Stimulated activated CD8-positive, alpha-beta memory T cell treated with anti-CD3 and anti-CD28 coated beads, Interleukin-7, amount 100 ng/mL, for 4 hours (primary cell): ENCODE measurements at places on chromosomes 16 and 17.

GRCh38 chr17:78919861-78920450, 5.2 kb downstream of the TIMP2 start:
- no peak for DNase-seq

GRCh38 chr17:29927546-29927945, 2.5 kb downstream of the SSH2 start:
- DNase-seq, result no peak

GRCh38 chr17:45958994-45959665, 39.9 kb upstream of the STH start:
- DNase-seq, result no peak

DNA sequence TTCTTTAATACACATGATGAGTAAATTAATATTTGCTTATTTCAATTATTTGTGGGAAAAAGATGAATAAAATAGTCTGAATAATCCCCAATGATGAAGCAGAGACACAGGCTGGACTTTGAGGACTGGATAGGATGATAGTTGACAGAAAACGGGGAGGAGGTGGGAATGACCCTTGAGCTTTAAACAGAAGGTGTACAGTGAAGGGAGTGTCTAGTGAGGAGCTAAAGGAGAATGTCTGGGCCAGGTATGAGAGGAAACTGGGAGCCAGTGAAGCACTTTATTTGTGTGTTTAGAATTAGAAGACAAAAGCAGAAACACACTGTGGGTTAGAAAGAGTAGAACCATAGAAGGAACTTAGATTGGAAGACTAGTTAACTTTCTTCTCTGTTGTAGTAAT, 230.4 kb upstream of the CA10 start:
- DNase-seq, result no peak

DNA sequence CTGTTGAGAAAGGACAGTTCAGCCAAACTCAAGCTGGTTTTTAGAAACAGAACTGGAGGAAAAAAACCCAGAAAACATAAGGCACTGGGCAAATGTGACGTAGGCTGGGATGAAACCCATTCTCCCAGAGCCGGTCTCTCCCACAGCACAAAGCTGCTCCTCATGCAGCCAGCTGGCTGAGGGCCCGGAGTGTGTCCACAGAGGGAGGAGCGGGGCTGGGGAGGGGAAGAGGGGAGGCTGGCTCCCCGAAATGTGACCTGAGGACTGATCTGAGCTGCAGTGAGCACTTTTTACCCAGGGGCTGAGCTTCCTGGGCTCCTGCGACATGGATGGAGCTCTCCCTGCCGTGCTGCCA, 20.8 kb downstream of the FOXF1 start:
- DNase-seq, result no peak
